Esophagus squamous epithelium (tissue), 5 donors: ENCODE measurements at places on chromosomes 7 and 10.

GRCh38 chr10:69801434-69802315, at the start of gene COL13A1:
TSS of gene COL13A1 (plus strand) at chr10:69801906. CDS start at chr10:69802424, 518 bp downstream.
- DNase-seq: no peak

GRCh38 chr10:75477680-75478079, 46.3 kb downstream of the LRMDA start:
- no peak for DNase-seq

GRCh38 chr10:89776665-89777064, 75.3 kb downstream of the KIF20B start:
- no peak for DNase-seq

DNA sequence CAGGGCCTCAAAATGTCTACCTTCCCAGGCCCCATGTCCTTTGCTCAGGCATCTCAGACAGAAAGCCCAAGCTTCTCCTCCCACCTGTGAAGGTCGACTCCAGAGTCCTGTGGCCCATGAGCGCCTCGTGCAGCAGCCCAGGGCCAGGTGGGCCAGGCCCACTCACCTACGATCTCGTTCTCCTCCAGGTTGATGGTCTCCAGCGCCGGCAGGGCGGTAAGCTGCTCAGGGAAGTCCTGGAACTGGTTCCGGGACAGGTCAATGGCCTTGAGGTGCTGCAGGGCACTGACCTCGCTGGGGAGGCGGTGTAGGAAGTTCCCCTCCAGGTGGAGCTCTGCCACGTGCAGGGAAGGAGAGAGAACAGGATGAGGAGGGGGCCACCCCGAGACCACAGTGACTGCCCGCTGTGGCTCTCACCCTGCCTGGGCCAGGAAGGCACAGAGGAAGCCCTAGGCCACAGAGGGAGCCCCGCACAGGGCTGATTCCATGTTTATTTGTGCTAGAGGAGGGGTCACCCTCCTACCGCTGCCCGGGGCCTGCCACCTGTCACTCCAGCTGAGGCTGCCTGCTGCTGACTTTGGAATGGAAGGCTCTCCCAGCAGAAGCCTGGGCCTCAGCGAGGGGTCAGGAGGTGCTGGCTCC, 40.0 kb upstream of the NPFFR1 start:
- no peak for DNase-seq

DNA sequence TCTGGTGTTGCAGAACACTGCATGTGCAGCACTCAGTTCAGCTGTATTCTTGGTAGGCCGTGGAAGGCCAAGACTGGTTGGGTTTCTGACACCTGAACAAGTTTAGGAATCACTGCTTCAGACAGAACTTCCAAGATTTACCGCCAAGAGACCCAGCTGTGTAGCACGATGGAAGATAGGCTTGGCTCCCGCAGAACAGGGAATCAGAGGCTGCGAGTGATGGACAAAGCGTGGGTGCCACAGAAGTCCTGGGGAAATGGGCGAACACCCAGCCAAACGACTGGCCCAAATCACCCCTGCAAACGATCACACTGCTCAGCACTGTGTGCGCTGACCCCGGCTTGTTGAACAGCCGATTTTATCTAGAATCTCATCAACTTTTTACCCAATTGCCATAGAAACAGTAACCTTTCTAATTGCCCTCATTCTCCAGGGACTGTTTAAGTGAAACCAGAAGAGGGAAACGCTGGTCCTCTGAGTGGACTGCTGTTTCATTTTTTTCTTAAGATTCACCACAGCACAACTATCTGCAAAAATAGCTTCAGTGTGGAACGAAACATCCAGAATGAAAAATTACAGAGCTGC, 17.9 kb downstream of the ZFAND2A start:
- no peak for DNase-seq
